ENCODE measurements at places on chromosomes 1 and 21.

DNA sequence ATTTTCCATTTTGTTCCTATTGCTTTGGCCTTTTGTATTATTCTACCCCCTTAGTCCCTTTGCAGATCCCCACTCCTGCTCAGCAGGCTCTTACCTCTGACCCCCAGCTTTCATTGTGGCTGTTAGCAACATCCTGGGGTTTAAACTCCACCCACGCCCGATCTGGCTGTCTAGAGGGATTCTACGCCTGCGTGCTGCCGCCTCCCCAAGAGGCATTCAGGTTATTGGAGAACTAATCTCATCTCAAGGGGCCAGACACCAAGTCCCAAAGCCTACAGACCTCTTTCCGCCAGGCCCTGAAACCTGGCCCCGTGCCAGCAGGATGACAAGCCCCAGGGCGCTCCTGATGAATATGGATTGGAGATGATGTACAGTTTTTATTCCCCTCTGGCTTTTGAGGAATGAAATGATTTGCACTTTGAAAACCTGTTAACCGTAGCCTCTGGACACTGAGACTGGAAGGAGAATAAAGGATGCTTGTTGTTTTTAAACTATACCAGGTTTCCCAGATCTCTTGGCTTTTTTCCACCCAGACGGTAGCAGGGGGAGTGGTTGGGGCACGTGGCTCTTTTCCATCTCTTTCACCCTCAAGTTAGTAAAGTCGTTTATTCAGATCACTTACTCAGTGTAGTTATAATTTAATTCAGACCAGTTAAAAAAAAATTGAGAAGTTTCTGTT is 14.5 kb upstream of the IKBKE start:
- DNase-seq: no peak

DNA sequence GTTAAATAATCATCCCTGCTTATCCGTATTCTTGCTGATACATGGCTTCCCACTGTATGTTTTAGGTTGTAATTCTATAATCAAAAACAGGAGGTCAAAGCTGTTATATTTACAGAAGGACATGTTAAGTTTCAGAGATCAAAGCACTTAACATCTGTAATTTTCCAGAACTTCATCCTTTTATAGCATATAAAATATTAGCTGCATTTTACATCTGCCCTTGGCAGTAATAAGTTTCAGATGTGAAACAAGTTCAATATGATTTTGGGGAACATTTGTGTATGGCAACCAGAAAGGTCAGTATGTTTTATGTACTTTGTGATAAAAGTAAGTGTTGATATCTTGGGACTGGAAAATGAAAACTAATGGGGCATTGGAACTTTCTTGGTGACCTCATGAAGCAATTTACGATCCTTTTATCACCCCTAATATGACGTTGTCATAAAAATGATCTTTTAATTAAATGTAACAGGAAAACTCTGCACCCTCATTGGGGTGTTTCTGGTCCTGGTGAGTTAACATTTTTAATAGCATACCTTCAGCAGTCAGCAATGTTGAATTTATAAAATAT is 449.6 kb downstream of the GPATCH2 start:
- DNase-seq: no peak

- DNase-seq: no peak
These were observed 6.0 kb upstream of the CITED4 start for GRCh38 chr1:40868051-40868723.

- no peak for DNase-seq
These were observed 59.1 kb downstream of the FAAP20 start for GRCh38 chr1:2135441-2135841.

DNA sequence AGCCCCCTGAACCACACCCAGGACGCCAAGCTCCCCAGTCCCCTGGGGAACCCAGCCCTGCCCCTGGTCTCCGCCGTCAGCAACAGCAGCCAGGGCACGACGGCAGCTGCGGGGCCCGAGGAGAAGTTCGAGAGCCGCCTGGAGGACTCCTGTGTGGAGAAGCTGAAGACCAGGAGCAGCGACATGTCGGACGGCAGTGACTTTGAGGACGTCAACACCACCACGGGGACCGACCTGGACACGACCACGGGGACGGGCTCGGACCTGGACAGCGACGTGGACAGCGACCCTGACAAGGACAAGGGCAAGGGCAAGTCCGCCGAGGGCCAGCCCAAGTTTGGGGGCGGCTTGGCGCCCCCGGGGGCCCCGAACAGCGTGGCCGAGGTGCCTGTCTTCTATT is 42.7 kb upstream of the ARHGEF16 start:
- DNase-seq: no peak
